ENCODE measurements at places on chromosomes 11 and 22.

DNA sequence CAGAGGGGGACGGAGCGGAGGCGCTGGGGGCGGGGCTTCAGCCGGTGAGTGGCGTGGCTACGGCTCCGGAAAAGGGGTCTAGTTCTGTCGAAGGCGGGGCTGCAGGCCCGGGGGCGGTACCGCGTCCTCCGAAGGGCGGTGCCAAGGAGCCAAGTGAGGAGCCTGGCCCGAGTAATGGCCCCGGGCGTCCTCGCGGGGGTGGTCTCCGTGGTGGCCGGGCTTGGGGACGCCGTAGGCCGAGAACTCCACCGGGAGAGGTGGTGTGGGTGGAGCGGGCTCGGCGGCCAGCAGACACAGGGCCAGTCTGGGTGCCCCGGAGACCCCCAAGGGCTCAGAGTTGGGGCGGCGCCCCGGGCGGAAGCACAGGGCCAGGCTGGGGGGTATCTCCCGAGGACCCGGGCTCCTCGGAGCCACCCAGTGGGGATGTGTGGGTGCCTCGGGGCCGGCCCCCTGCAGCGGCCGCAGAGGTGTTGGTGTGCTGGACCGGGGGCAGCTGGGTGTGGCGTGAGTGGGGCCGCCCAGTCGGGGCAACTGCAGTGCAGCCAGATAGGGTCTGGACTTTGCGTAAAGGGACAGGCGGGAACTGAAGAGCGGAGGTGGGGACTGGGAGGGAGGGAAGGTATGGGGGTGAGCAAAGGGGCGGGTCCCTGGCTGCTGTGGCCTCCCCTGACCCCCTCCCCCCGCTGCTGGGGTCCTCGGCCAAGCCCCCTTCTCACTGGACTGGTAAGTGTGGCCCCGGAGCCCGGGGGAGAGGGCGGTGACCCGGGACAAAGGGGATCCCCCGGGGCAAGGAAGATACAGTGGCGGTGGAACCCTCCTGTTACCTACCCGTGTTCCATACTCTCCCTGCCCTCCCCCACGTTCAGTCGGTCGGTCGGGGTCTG is 838 bp downstream of the FKBP2 start:
- DNase-seq: peak; percentile 80

DNA sequence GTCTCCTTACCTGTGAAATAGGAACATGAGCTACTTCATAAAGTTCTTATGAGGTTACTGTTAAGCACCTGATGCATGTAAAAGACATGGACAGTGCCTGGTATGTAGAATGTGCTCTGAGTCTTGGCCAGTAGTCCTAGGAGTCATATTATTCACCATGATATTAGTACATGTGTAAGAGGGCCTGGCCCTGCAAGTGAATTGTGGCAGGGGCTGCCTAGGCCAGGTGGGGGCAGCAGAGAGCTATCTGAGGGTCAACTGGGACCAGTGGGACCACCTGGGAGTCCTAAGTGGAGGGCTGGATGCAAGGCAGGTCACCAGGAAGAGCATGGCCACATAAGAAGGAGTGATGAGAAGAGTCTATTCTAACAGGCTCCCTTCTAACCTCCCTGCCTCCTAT is 529.5 kb downstream of the SOX6 start:
- DNase-seq: peak; percentile 71

- no peak for DNase-seq
Measured at GRCh38 chr22:37208401-37209139, 3.7 kb downstream of the SSTR3 start.

- DNase-seq: no peak
Measured at GRCh38 chr11:112016765-112017376, 8.3 kb upstream of the DLAT start.

GRCh38 chr11:114280696-114281095 is 15.5 kb upstream of the NNMT start:
- peak; percentile 86 for DNase-seq

All from Caco-2 (cell line).